ENCODE measurements at places on chromosomes 6 and 20. TPM values are rescaled to one million over a fixed set of nuclear protein-coding genes. Genes with fewer than 3 reads are reported as not detected.

- peak; percentile 61 for DNase-seq
Observed at GRCh38 chr20:21101932-21102575, 4.1 kb downstream of the LINC00237 start.

DNA sequence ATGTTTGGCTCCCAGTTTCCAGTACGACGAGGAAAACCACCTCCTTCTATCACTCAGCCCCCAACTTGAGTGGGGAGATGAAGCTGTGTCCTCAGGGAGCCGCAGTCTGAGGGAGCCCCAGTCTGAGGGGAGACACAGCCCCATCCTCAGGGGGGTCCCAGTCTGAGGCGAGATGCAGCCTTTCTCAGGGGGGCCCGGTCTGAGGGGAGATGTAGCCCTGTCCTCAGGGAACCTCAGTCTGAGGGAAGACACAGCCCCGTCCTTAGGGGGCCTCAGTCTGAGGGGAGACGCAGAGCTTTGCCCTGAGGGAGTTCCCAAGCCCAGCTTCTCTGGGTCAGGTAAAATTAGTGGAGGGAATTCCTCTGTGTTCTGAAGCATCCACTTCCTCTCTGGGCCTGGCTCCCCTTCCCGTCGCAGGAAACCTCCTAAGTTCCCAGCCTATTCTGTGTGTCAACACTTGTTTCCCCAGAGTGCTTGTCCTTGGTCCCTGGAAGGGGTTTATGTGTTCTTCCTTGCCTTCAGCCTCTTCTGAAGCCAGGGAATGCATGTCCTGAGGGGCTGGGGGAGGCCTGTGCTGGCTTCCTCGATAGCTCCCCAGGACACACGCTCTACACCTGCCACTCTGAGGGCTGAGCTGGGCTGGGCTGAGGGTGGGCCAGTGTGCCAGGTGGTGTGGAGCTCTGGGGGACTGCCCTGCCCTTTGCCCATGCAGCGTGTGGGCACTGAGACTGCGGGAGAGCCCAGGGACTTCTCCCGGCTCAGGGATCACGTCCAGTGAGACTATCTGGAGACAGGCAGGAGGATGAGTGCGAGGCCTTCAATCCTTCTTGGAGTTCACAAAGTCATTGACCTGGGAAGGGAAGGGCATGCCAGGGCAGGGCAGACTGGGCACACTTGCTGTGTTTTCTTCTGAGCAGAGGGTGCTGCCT is 55.4 kb downstream of the VEGFA start:
- no peak for DNase-seq

Gene SRPK1
- 33.2 TPM for total RNA-seq

- DNase-seq = no peak
Observed at GRCh38 chr20:34583544-34583943, 25.0 kb downstream of the MAP1LC3A start.

GRCh38 chr20:22466447-22467171 is 117.8 kb downstream of the FOXA2 start:
- no peak for DNase-seq

- no peak for DNase-seq
Observed at GRCh38 chr6:84458271-84458670, 230.8 kb upstream of the CEP162 start.

GRCh38 chr20:41769592-41770018 is 151.4 kb upstream of the CHD6 start:
- no peak for DNase-seq

DNA sequence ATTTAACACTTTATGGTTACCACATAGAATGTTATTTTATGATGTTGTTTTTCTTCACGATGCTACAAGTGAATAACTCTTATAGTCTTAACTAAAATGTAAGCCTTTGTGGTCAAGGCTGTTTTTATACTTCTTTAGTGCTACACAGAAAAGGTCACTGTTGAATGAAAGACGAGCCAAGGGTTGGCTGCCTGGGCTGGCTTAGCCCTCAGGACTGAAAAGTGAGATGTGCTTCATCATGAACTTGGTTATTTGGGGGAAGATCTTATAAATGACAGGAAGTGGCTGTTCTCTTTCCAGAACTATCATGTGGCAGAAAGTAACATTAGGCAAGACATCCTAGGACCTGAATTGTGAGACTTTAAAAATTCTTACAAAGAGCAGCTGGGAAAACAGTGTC is 404.0 kb downstream of the BTBD3 start:
- DNase-seq = no peak

Gene CNR1
- 3.5 TPM for total RNA-seq

Gene AGER
- 13.6 TPM for total RNA-seq

- no peak for DNase-seq
Observed at GRCh38 chr20:51899674-51900073, 97.4 kb upstream of the SALL4 start.

- DNase-seq = no peak
Observed at GRCh38 chr20:41290804-41291389, 26.6 kb downstream of the ZHX3 start.

DNA sequence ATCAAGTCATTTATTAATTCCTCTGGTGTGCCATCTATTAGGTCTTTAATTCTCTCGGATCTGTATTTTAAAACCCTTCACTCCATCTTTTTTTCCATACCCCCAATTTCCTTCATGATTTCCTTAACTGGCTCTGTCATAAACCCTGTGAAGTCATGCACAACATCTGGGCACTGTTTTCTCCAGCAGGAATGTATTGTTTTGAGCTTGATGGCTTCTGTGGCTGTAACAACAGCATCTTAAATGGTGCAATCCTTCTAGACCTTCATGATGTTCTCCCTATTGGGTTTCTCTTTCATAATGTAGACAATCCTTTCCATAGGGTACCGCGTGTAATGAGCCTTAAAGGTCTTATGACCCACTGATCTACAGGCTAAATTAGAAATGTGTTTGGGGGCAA is 29.0 kb downstream of the CDK19 start:
- no peak for DNase-seq

GRCh38 chr6:47698342-47698787 is at the start of gene ADGRF4:
TSS of gene ADGRF4 (plus strand) at chr6:47698580. CDS start at chr6:47707246, 8,666 bp downstream.
- no peak for DNase-seq

Gene SMOC2
- total RNA-seq = 45.6 TPM

DNA sequence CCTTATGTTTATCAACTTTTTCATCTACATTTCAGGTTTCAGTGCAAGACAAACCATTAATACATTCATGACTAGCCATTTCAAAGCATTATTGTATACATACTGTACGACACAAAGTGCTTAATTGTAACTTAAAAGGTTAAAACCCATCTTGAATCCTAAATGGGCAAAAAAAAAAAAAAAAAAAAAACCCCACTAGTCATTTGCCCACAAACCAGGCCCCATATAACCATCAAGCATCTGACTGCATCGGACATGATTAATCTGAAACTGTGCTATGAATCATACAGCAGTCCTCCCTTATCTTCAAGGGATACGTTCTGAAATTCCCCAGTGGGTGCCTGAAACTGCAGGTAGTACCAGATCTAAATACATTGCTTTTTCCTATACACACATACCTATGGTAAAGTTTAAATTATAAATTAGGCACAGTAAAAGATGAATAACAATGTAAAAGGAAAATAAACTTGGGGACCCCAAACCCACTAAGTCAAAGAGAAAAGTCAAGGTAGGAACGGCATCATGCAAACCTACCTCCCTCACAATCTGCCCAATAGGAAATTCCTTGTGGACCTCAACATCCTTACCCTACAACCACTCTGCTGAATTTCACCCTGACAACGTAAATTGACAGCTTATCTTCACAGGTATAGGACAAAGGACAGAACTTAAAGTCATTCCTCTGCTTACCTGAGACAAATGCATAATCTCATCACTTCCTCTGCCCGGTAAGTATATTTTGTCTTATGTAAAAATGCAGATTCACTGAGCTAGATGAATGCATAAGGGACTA is 14.3 kb downstream of the B4GALT5 start:
- DNase-seq = no peak

- DNase-seq = no peak
Observed at GRCh38 chr6:82208913-82209312, 38.6 kb downstream of the IBTK start.

GRCh38 chr6:107743311-107743710 is 80.8 kb downstream of the SCML4 start:
- no peak for DNase-seq

DNA sequence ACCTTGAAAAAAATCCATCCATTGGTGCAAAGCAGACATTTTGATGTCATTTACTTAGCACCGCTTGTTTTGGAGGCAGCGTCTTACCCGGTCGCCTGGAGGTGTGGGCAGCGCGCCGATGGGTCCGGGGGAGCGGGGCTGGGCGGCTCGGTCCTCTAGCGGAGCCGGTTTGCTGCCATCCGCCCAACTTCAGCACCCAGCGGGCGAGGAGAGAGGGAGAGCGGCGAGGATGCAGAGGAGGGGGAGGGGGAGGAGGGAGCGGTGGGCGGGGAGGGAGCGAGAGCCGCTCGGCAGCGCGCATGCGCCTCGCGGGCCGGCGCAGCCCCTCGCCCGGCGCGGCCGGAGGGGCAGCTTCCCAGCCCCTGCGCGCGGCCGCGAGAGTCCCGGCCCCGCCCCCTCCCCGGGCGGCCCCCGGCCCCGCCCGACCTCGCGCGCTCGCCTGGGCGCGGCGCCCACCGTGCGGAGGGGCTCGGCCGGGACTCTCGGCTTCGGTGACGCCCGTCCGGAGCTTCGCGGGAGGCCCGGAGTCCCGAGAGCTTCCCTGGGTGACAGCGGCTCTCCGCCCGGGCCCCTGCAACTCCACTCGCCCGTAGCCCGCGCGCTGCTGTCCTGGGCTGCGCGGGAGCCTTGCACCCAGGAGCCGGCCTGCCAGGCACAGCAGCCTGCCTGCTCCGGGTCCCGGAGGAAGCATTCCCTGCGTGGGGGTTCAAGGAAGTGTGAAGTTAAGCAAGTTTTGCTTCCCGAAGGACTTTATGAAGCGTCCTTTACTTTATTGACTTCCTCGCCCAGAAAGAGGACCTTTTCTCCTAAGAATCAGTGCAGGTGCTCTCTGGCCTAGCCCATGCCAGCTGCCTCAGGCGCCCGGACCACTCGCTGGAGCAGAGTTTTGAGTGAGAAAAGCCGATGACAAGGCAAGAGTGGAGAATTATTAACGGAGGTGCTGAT is at the start of gene RGS17:
Gene RGS17, minus strand, starts transcription at position 246 of the 945 bp plus-strand sequence. CDS start 87,264 bp downstream, outside the sequence.
- DNase-seq = peak; percentile 75

DNA sequence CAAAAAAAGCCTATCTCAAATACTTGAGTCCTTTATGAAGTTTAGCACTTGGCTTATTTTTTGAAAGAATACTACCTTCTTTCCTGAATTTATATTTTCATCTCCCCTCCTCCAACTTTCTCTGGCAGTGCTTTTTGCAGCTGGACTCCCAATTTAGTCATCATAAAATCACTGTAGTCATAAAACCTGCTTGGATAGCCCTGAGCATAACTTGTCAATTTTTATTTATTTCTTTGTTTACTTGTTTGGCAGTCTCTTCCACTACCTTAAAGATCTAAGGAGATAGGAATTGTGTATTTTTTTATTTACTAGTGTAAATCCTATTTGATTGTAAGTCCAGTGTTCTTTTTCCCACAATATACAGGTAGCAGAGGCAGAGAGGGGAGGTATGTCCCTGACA is 11.2 kb upstream of the EDN1 start:
- no peak for DNase-seq

GRCh38 chr6:35082046-35082732 is 59.0 kb downstream of the TCP11 start:
- no peak for DNase-seq

- no peak for DNase-seq
Observed at GRCh38 chr6:20153194-20153593, 59.1 kb downstream of the MBOAT1 start.

All from sciatic nerve (tissue), 2 donors.